ENCODE measurements at places on chromosomes 7 and 10.
A peak's percentile ranks its signal among the peaks of the same experiment; 100 is the strongest.

DNA sequence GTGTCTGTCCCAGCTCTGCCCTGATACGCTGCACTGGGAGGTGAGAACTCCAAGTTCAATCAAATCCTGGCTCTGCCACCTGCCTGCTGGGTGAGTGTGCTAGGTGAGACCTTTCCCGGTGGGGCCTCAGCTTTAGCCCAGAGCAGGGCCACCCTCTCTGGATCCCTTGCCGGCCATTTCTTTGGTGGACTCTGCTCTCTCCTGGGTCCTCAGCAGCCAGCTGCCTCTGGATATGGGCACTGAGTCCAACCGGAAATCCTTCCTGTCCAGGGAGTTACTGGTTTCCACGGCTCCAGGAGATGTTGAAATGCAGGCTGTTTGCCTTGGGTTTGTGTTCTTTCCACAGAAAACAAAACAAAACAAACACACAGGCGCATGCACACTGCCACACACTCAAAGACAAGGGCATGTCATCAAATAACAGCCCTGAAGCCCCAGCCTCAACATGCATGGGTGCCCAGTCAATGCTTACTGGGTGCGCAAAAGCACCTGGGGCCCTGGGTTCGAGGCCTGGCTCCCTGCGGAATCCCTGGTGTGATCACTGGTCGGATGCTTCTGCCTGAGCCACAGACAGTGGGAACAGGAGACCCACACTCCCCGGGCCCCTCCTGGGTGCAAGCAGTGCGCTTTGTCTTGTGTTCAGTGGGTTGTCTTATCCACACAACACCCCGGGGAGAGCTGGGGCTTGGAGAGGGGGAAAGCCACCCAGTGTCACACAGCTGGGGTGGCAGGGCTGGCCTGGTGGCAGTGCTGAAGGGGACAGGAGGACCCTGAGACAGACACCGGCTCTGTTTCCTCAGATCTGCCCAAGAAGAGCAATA is 33.1 kb downstream of the PPIF start:
- DNase-seq = peak; percentile 86

DNA sequence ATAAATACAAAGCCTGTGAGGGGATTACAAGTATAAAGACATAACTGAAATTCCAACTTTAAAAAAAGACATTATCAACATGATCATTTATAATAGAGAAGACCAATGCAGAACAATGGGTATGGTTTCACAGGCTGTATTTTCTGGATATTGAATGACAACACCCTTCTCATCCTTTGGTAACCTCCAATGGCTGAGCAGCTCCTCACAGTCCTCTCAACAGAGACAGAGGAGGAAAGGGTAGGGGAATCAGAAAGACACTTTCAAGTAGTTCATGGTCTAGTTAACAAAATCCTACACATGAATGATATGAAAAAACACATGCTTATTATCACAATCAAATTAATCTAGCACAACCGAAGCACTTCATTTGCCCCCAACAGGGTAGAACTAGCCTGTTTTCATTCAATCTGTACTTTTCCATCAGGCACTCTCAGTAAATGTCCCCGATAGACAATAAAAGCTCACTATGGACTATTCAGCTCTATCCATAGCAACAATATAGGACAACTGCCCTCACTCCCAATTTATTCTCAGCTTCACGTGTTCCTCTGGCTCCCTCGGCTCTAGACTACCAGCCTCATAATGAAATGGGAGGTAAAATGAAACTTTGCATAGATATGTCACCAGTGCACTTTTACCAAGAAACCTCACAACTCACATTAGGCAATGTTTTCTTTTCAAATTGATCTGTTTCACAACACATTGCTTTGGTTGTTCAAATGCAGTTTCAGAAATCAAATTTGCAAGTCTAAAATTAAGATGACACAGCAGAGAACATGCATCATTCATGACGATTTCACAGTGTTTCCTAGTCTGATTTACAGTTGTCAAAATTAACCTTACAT is 211.4 kb downstream of the THSD7A start:
- no peak for DNase-seq

DNA sequence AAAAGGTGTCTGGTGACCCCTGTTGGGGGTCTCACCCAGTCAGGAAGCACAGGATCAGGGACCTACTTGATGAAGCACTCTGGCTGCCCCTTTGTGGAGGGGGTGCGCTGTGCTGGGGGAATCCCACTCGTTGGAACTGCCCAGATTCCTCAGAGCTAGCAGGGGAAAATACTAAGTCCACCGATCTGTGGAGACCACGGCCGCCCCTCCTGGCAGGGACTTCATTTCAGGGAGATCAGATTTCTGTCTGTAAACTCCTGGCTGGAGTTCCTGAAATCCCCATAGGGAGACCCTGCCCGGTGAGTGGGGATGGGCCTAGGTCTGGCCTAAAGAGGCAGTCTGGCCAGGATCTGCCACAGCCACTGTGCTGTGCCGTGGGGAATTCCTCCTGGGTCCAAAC is 79.3 kb upstream of the ADCY1 start:
- DNase-seq = no peak

DNA sequence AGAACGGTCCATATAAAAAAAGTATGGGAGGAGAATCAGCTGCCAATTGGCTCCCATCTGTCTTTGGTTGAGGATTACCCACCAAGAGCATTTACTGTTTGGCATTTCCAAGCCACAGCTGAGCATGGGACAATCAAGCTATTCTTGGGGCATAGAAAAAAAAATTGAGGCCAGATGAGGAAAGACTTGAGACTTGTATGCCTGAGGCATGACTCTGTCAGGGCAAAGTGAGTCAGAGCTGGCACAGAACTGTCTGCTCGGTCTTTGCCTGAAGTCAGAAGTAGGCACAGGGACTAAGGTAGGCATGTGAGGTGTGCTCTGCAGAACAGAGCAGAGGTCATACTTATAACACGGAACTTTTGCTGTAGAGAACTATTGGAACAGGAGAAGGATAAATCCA is 126.5 kb upstream of the CHRM2 start:
- DNase-seq = peak; percentile 12

- DNase-seq = no peak
These were observed 59.7 kb downstream of the SORBS1 start for GRCh38 chr10:95501203-95502094.

- no peak for DNase-seq
These were observed 761.9 kb downstream of the TYW1 start for GRCh38 chr7:67758551-67758950.

GRCh38 chr7:151867912-151868311 is 9.0 kb downstream of the PRKAG2 start:
- DNase-seq = no peak

DNA sequence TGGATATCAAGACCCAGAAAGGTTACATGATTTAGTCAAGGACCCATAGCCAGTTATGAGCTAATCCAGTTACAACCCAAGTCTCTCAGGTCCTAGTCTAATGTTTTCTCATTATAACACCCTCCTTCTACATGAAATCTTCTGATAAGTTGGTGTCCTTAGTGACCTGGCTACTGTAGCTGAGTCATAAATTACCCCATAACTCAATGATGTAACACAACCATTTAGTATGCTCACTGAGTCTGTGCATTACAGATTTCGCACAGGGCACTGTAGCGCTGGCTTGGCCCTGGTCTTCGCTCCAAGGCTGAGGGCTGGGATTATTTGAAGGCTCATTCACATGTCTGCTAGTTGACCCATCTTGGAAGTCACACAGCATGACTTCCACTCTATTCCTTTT is 36.0 kb upstream of the GLCCI1 start:
- DNase-seq = no peak

DNA sequence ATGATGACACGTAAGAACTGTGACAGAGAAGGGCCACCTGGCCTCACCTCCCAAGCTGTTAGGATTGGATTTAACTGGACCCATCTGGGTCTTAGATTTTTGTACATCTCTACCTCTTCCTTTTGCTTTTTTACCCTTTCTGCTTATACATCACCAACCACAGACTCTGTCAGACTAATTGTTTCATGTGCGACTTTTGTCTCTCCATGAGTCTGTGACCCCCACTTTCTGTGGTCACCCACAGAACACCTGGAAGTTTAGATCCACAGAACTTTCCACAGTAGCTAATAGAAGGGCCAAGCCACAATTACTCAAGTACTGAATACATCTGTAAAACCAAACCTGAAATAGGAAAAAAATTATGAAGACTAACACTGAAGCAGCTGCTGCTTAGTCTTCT is 23.1 kb downstream of the SEC31B start:
- DNase-seq = no peak

DNA sequence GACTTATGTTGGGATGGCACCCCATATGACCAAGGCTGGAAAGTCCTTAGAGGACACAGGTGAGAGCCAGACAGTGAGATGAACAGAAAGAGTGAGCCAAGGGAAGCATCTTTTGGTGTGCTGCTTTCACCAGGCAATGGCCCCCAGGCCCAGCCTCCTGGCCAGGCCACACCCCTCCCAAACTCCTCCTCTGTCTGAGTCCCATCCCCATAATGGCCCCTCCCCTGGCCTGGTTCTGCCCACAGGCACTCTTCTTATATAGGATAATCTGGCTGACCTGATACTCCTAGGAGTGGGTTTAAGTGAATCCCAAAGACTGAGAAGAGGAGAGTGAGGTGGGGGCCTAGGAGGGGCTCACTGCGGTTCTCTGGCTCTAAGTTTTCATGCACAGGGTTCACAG is 252.5 kb downstream of the RPS24 start:
- DNase-seq = no peak

DNA sequence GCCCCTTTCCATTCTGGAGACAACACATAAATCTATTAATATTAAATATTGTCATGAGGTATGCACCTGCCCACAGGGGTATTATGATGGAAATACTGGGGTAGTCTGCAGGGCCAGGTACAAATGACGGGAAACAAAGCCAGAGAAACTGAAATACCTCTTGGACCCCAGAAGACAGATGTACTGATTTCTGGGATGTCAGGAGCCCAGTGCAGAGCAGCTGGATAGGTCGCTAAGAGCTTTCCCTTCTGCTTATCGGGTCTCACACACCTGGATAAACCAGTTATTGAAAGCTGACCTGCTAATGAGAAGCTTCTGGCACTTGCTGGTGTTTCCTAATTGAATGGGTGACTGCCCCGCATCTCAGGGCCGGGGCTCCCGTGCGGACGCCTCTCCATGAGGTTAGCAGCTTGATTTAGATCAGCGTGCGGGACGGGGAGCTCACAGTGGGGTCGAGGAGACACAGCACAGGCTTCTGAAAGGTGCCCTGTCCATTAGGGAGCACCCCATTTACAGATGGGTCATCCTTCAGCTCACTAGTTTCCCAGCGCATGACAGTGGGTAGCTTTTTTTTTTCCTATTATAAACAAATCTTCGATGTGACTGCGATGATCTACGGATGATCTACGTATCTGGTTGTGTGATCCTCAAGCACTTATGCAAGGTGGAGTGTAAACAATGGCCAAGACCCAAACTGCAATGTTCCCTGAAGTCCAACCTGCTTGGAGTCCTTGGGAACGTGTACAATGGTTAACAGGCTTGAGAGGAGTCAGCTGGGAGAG is 1.5 kb upstream of the INSIG1 start:
- DNase-seq = no peak

DNA sequence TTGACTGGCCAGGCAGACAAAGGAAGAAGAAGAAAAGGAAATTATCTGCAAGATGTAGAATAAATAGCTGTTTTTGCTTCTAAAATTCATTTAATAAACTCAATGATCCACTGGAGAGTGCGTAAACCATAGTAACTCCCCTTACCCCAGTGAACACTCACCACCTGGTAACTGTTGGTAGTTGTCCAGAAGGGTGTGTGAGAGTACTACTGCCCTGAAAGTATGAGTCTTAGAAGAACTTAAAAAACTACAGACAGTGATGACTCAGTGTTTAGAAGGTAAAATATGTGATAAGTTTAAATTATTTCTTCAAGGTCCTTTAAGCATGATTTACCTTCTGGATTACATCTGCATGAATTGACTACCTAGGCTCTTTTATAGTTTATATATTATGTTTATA is 53.0 kb upstream of the SEMA3A start:
- peak; percentile 11 for DNase-seq

GRCh38 chr10:129914960-129915359 is 49.1 kb downstream of the EBF3 start:
- DNase-seq = no peak

- DNase-seq = no peak
These were observed 175.0 kb downstream of the OTUD1 start for GRCh38 chr10:23613900-23614299.

DNA sequence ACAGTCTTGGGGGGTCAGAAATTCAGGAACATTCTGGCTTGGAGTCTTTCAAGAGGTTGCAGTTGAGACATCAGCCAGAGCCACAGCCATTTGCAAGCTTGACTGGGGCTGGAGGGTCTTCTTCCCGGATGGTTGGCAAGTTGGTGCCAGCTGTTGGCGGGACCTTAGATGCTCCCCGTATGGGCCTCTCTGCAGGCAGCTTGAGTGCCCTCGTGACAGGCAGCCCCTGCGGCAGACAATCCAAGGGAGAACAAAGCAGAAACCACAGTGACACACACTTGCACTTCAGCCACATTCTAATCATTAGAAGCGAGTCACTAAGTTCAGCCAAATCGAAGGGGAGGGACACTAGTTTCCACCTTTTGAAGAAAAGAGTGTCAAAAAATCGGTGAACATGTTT is 59.4 kb upstream of the MXI1 start:
- no peak for DNase-seq

GRCh38 chr7:39324139-39324760 is 242.0 kb upstream of the YAE1 start:
- no peak for DNase-seq

DNA sequence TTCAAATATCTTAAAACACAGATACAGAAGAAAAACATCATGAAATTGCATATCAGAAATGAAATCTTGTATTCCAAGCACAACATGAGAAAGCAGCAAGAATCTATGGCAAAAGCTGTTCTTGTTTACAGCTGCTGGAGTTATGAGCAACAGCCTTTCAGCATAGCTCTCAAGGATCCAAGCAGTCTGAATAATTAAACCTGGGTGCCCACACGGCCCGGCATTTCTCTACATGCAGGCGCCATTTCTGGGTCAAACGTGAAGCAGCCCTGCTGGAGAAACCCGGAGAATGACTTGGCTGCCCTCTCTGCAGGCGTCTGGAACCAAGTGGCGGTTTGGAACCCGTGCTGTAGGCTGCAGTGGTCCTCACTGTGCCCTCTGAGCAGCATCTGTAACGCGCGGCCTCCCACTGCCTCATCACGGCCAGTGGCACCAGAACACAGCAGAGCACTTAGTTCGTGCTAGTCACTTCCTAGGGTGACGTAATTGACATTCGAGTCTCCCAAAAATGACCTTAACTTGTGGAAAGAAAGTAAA is 213.0 kb downstream of the TCERG1L start:
- no peak for DNase-seq

- DNase-seq = no peak
These were observed 66.0 kb downstream of the CHCHD3 start for GRCh38 chr7:133015888-133016287.

- DNase-seq = no peak
These were observed 105.7 kb upstream of the PLXNA4 start for GRCh38 chr7:132681951-132682350.
